Renal cortical epithelial cell (primary cell): ENCODE measurements at places on chromosomes 1 and 21. TPM values are rescaled to one million over a fixed set of nuclear protein-coding genes. Genes with fewer than 3 reads are reported as not detected.

DNA sequence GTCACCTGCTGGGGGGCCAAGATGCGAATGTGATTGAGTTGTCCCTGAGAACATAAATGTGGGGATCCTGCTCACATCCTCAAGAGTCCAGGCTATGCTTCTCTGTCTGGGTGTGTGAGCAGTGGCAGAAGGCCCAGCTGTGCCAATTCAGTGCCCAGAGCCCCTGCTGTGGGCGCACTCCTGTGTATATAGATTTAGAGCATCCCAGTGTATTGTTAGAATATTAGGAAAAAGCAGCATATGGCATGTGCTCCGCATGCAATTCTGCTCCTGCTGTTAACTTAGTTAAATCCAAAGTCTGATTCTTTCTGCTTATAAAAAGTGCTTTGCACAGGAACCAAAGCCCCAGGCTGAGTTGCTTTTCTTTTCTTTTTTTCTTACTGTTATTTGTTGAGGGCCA is 37.8 kb downstream of the FAM78B start:
- DNase-seq: no peak

DNA sequence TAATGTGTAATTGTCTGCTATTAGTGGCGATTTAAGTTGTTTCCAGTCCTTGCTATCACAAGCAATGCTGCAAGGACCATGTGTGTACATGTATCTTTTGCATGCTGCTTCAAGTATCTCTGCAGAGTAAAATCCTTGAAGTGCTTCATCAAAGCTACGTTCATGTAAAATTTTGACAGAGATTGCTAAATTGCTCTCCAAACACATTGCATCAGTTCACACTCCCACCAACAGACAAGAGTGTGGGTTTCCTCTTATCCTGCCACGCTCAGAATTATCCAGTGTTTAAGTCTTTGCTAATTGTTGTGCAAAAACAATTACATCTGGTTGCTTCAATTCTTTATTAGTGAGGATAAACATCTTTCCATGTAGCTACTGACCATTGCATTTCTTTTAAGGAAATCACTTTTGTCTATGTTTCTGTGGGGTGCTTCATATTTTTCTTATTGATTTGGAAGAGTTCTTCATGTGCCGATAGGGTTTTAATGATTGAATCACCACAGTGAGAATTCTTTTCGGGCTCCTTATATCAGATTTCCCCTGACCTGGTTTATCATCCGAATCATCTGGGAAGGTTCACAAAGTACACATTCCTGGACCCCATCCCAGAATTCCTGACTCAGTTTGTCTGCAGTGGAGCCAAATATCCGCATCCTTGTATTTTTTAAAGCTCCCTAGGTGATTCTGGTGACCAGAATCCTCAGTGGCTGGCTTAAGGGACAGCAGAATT is 56.3 kb upstream of the GALNT2 start:
- DNase-seq: no peak

- peak; percentile 98 for DNase-seq
Observed at GRCh38 chr1:118914379-118915161, 73.6 kb downstream of the TBX15 start.

GRCh38 chr1:162206749-162207635 is 137.5 kb downstream of the NOS1AP start:
- peak; percentile 95 for DNase-seq

Gene TTC34
- total RNA-seq: under 0.01 and 0.20 TPM in 2 replicates

Gene PRDM16
- 0.94 TPM in 1 of 2 replicates, not detected in the other for total RNA-seq

Gene PLPPR4
- under 0.01 TPM in 1 of 2 replicates, not detected in the other for total RNA-seq

GRCh38 chr1:163813251-163813650 is 491.5 kb downstream of the NUF2 start:
- DNase-seq: no peak

- no peak for DNase-seq
Observed at GRCh38 chr21:17554679-17555465, 42.0 kb downstream of the CXADR start.

DNA sequence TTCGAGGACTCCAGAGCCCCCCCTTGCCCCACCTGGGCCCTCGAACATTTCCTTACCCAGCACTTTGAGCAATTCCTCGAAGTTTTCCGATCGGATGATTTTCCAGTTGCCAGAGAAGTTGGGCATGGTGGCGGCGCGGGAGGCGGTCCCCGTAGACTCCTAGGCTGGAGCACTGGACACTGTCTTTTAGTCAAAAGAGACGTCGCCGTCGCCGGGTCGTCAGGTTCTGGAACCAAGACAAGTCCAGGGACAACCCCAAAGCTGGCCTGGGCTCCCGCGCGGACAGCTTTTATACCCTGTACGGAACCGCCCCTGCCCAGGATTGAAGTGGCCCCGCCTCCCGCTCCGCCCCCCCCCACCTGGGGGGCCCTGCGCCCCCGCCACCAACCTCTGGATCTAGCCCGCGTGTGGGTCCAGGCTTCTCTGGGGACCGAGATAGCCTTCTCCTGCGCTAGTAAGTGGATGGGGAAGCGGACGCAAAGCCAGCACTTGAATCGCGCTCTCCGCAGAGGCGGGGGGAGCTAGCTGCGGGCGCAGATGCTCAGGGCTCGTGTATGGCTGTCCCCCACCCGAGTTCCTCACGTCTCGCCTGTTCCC is at the start of gene CRABP2:
TSS of gene CRABP2 (minus strand) at position 263 of the 597 bp plus-strand sequence. CDS start at position 126, 137 bp downstream.
- DNase-seq: peak; percentile 22

Gene PCSK9
- total RNA-seq: 1.1 and 17.5 TPM in 2 replicates

Gene PODN
- 0.40 TPM in 1 of 2 replicates, not detected in the other for total RNA-seq

DNA sequence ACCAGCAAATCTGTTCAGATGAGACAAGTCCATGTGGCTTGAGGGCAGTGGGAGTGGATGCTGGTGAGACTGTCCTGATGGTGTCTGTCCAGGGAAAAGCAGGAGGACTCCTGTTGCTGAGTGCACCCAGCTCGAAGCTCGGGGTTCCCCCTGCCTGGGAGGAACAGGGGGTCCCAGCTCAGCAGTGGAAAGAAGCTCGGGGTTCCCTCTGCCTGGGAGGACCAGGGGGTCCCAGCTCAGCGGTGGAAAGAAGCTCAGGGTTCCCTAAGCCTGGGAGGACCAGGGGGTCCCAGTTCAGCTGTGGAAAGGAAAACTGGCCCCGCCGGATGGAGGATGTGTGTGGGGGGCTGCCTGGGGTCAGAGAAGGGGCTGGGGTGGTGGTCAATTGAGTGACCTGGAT is 39.1 kb downstream of the CRYAA start:
- no peak for DNase-seq

Gene SLC30A10
- total RNA-seq: 0.05 TPM in 1 of 2 replicates, not detected in the other

GRCh38 chr1:156291226-156292061 is 4.0 kb downstream of the GLMP start:
- DNase-seq: peak; percentile 70

Gene RBM11
- 1.6 and 3.1 TPM in 2 replicates for total RNA-seq

DNA sequence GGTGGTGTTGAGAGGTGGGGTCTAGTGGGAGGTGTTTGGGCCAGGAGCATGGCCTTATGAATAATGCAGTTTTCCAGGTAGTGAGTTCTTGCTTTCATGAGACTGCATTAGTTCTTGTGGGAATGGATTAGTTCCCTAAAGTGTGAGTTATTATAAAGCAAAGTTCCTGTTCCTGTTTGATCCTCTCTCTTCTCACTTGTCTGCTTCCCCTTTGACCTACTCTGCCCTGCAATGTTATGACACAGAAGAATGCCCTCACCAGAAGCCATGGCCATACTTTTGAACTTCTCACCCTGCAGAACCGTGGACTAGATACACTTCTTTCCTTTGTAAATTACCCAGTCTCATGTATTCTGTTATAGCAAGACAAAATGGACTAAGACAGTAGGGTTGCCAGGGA is 53.6 kb downstream of the MAP3K7CL start:
- no peak for DNase-seq

DNA sequence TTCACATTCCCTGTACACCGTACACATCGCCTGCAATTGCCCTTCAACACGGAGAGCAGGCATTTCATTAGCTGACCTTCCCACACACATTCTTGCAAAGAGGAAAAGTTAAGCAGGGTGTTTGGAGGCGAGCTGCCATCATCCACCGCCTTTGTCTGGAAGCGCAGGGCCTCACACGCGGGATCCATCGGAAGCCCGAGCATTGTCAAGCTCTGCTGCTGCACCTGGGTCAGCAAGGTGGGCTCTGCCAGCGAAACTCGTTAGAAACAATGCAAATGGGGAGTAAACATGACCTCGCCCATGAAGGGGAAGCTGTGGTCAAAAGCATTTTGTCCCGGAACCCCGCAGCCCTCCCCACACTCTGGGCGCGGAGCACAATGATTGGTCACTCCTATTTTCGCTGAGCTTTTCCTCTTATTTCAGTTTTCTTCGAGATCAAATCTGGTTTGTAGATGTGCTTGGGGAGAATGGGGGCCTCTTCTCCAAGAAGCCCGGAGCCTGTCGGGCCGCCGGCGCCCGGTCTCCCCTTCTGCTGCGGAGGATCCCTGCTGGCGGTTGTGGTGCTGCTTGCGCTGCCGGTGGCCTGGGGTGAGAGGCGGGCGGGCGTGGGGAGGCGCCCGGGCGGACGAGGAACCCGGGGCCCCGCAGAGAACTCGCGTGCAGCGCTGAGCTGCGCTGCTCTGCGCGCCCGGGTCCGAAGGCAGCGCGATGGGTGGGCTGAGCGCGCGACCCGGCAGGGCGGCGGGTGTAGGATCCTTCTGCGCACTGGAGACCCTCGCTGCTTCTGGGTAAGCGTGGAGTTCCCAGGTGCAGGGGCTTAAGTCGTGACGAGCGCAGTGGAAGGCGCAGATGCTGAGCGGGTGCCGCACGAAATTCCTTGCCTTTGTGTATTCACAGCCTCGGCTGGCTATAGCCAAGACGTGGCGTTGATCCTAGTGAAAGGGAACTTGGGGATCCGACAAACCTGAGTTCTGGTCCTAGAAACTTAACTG is at the start of gene CR1:
TSS of gene CR1 (plus strand) at position 357 of the 992 bp plus-strand sequence. CDS start at position 468, 111 bp downstream.
- DNase-seq: no peak

DNA sequence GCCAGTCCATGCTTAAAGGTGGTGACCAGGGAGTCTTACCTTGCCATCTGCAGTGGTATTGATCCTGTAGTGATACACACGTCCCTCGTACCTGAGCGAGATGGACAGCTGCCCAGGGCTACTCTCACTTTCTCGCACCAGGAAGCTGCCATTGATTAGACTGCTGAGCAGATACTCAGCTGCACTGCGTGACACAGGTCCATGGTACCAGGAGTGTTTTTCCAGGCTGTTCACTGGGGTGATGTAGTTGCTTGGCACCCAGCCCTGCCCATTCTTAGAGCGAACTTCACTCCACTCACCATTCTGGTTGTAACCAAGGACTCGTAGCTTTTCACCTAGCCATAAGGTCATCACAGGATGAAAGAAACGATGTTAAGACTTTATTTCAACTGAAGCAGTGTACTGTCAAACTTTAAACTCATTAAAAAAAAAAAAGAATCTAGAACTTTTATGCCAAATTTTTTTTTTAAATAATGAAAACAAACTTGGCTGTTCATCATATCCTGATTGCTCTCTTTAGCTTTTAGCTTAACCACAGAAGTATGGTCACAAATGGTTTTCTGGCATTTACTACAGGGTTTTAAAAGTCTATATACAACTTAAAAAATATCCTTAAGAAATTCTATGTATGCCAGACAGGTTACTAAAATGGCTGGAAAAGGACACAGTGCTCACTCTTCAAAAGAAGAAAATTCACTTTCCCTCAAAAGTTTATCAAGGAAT is 44.6 kb downstream of the TOR3A start:
- DNase-seq: peak; percentile 44

- DNase-seq: no peak
Observed at GRCh38 chr1:74613894-74614293, 59.7 kb downstream of the ERICH3 start.

DNA sequence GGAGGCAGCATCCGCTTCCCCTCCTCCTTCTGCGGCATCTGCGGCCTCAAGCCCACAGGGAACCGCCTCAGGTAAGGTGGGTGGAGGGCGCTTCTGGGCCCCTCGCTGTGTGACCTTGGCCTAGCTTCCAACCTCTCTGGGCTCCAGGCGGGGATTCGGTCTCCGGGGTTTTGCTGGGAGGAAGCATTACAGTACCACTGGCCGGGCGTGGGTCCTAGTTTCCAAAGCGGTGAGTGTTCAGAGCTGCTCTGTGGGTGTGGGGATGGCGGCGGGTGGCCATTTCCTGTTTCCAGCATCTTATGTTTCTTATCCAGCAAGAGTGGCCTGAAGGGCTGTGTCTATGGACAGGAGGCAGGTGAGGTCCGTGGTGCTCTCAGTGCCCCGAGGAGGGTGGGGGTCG is 11.6 kb downstream of the FAAH start:
- DNase-seq: no peak

- DNase-seq: no peak
Observed at GRCh38 chr1:174297351-174297750, 138.0 kb downstream of the RABGAP1L start.

GRCh38 chr1:206579747-206580437 is 32.4 kb downstream of the EIF2D start:
- peak; percentile 39 for DNase-seq

Gene TSPEAR
- total RNA-seq: not detected in 2 replicates

DNA sequence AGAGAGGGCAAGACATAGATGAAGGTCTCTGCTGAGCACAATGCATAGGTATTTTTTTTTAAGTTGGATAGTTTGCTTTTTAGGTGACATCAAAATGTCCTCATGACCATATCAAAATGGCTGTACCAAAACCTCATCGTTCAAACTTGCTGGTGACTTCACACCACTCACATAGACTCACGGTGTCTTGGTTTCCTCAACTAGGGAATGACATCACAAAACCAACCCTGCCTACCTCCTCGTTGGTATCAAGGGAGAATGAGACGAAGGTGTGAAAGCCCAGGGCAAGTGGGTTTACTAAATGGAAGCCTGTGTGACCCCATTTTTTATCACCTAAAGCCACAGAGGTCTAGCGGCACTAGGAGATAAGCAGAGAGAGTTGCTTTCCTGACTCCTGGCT is 1.6 kb downstream of the PIGR start:
- DNase-seq: no peak

Gene SELENOF
- 223 and 247 TPM in 2 replicates for total RNA-seq

DNA sequence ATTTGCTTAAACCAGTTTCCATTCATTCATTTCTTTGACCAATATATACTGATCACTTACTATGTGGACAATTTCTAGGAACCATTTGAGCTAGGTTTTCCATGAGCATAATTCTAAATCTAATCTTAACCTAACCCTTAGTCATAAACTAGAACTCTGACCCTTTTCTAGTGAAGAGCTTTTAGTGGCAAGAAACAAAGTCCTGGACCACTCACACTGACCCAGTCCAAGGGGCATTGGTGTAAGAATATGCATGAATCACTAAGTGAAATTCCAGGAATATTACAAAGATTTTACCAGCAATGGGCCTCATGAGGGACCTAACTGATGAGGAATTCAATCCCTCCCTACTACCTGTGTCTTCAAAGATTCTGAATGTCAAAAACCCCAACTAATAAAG is 40.6 kb upstream of the SLC2A1 start:
- peak; percentile 19 for DNase-seq

DNA sequence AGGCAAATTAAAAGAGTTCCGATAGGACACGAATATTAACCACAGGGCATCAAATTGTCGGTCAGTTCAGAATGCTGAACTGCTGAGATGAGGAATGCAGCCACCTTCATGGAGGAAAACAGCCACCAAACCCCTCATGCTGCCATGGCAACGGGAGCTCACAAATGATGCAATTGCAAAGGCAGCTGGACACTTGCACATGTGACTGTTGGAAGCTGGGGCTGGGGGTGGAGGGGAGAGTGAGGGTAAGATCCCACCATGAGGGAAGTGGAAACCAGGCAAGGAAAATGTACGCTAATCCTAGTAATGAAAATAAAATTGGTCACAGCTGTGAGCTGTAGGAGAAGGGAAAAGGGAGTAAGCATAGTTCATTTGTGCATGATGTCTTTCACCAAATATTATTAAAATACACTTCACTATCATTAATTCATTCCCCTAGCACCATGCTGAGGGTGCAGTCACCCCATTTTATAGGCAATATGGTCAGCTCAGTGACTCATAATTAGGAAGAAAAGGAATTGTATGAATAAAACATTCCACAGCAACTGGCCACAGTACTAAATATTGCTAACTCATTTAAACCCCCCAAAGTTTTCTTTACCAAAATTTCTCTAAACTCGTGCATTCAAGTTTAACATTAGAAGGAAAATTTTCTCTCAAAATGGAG is 15.3 kb downstream of the BECN2 start:
- DNase-seq: peak; percentile 71
